ENCODE measurements at places on chromosomes 2 and 18.

GRCh38 chr2:181457121-181457740 is at the start of gene ITGA4:
TSS of gene ITGA4 (plus strand) at chr2:181457386. CDS start at chr2:181457655, 269 bp downstream.
- peak; percentile 92 for DNase-seq

DNA sequence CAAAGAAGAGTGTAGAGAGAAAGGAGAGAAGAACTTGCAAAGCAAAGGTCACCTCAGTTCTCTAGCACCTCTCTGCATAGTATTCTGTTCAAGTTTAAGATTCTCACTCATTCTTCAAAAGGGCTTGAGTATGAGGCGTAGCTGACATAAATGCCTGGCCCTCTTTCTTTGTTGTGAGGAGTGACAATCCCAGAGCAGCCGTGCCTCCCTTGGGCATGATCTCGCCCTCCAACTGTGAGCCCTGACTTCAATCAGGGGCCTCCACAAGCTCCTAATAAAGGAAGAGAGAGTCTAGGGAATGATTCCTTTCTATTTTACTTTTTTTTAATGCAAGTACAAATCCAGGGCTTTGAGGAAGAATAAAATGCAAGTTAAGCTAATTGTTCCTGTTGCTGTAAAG is 402.7 kb downstream of the LRP1B start:
- no peak for DNase-seq

DNA sequence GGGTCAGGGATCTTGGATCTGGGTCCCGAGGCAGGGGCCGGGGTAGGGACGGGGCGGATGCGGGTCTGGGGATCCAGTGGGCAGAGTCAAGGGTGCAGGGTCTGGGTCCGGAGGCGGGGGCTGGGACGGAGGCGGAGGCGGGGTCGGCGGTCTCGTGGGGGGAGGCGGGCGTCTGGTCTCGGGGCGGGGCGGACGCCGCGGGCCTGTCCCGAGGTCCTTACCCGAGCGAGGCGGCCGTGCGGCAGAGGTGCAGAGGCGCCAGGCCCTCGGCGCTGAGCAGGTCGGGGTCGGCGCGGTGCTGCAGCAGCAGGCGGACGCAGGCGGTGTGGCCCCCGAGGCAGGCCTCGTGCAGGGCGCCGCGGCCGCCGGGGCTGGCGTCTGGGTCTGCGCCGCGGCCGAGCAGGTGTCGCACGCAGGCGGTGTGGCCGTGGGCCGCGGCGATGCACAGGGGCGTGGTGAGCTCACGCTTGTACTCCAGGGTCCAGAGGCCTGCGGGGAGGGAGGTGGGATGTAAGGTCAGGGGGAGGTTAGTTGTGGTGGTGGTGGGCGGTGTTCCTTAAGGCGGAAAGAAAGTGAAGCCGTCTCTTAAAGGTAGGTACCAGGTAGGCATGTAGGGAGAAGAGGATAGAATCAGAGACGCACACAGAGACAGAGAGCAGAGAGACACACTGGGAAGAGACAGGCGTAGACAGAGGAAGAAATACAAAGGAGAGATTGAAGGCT is 26.6 kb downstream of the ASB18 start:
- no peak for DNase-seq

DNA sequence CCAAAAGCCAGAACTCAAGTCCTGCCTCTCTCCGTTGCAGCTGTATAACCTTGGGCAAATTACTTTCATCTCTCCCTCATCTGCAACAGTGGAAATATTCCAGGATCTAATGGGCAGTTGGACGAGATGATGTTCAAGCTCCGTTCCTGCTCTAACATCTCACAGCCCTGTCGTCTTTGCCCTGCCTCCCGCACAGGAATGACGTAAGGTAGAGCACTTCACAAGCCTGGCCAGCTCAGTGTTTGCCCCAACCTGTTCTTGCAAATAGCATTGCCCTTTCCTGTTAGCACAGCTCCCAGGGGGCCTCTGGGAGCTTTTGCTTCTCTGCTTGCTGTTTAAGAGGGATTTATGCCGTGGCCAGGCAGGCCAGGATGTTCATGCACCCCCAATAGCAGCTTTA is 107.9 kb downstream of the KLHL29 start:
- DNase-seq: no peak

GRCh38 chr2:75587954-75588587 is 27.3 kb upstream of the EVA1A start:
- no peak for DNase-seq

- DNase-seq: no peak
These were observed 43.0 kb downstream of the EFEMP1 start for GRCh38 chr2:55880416-55881143.

DNA sequence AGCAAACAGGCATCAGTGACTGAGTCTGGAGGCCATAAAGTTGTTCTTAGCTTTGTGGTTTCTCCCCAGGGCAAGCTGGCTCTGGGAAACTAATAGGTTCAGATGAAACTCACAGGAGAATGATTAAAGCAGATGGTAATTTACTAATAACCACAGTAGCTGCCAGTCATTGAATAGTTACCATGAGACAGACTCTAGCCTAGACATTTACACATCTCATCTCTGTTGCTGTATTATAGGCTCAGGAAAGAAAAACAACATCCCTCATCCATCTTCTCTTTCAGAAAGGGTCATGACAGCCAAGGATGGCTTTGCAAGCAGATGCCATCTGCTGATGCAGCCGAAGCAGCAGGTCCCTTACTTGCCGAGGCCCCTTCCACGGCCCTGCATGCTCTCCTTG is 314.0 kb upstream of the ID2 start:
- no peak for DNase-seq

- DNase-seq: no peak
These were observed 1.5 kb upstream of the PEX13 start for GRCh38 chr2:61015976-61016375.

DNA sequence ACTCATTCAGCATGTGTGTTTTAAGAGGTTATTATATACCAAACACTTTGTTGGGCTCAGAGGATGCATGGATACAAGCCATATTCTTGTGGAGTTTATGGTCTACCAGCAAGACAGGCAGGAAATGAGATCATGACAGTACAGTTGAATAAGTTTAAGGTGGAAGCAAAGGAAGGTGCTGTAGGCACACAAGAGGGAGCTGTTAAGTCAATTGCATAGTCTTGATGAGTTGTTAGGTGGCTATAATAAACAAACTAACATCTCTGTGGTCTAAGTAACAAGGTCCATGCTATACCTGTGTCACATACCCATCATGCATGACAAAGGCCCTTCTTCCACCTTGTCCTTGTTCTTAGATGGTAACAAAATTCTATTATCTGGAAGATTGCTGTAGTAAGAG is 538.3 kb downstream of the CNTNAP5 start:
- no peak for DNase-seq

DNA sequence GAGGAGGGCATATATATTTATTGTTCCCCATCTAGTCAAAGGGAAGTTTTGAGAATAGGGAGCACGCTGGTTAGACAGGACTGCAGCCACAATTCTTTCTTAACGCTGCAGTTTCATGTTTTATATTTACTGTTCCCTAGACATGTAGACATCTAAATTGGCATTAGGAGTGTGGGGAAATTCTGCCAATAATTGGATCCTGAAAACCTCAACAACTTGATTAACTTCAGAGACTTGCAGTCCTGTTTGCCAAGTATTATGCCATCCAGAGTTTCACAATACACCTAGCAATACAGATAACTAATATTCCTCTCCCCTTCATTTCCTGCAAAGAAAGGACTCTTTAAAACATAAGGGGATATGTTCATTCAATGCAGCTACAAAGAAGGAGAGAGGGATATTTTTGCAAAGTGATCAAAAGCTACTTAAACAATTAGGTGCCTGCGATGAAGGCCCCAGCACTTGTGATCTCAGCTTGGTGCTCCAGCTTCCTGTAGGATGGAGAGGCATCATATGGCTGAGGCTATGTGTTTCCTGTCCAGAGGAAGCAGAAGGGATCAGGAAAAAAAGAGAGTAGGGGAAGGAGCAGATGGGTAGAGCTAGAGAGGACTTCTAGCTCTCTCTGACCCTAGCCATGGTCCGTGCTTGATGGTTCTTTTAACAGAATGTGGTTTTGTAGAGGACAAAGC is 264.4 kb downstream of the MTX2 start:
- no peak for DNase-seq

GRCh38 chr2:2562867-2563266 is 231.8 kb upstream of the MYT1L start:
- no peak for DNase-seq

DNA sequence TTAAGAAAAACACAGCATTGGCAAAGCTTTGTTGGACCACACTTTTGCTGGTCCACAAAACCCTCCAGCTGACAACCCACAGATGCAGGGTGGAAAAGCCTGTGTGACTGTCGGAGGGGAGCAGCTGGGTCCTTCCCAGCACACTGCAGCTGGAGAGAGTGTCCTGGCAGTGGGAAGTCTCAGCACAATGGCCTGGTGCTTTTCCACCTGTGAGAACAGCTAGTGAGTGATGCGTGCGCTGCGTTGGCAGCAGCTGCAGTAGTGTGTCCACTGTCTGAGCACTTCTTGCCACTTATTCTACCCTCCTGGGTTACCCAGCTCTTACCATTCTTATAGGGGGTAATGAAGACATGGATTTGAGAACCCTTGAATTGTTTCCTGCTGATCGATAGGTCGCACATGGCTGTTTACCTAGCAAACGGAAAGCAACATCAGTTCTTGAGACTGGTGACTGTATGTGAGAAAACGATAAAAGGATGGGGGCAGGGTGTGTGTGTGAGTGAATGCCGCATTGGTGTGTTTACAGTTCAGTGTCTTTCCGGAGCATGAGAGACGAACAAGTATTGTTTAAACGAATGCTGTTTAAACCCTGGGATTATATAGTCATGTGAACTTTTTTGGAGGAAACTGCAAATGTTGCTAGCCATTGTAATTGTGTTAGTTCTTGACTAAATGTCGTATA is 69.7 kb downstream of the LYPD6 start:
- no peak for DNase-seq

GRCh38 chr2:26683583-26683982 is 8.9 kb upstream of the KCNK3 start:
- no peak for DNase-seq

DNA sequence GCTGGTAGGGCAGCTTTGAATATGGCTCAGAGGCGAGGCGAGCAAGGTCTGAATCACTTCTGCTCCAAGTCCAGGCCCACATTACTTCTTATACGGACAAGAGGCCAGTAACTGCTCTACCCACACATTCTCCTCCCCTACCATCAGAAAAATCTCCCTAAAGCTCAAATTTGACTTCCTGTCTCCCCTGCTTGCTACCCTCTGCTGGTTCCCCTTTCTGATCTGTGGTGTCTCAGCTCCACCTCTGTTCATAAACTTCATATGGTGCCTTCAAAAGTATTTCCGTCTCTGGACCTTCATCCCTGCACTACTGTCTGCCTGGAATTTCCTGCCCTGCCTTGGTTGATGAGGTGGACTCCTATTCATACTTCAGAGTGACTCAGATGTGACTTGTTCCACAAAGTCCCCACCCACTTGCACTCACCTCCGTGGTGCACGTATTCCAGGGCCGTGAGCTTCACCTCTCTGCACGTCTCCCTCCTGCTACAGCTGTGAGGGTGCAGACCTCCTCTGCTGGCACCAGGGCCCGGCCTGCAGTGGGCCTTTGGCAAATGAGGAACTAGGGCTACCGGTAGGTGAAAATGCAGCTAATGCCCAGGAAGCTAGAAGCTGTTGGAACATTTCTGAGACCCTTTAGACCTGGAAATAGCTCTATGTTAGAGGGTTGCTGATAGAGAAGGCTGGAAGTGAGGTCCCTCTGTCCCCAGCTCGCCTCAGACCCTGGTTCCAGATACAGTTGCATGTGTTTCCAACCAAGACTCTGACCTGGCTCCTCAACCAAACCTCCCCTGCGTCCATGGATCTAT is 24.6 kb upstream of the KCMF1 start:
- DNase-seq: peak; percentile 85

DNA sequence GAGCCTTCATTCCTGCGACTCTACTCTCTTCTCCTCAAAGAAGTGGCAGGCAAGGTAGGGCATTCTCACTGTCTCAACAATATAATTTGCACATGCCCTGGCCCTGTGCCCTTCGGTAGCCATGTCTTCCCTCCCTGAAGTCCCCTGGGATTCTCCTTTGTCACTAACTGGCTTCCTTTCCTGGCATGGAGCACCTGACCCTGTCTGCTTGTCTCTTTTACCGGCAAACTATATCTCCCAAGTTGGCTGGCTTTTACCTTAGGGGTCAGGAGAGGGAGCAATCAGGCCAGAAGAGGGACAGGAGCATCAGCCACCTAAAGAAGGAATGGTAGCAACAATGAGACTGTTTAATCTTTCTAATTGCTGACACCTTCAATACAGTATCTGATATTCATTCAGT is 51.9 kb upstream of the RMDN2 start:
- no peak for DNase-seq

- DNase-seq: no peak
These were observed 421.4 kb downstream of the SETBP1 start for GRCh38 chr18:45102126-45102525.

- no peak for DNase-seq
These were observed 267.5 kb downstream of the TGIF1 start for GRCh38 chr18:3717376-3718025.

GRCh38 chr2:150475479-150476250 is 11.8 kb downstream of the RND3 start:
- DNase-seq: no peak

DNA sequence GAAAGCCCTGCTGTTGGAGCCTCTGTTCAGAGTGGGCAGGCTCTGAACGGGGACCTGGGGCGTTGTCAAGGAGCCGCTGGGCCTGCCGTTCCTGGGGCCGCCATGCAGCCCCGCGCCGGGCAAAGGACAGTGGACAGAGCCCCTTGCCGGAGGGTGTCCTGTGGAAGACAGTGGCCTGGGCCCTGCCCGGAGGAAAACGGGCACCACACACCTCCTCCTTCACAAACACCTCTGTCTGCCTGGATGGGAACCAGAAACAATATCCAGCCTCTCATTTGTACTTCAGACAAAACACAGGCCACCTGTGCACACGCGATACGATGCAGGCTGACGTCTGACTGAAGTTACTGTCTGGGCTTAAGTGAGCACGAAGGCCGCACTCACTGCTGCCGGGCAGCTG is 233.7 kb downstream of the TWIST2 start:
- DNase-seq: no peak

GRCh38 chr18:1308686-1309085 is 404.0 kb downstream of the ADCYAP1 start:
- peak; percentile 19 for DNase-seq

GRCh38 chr2:60489289-60489688 is 64.2 kb downstream of the BCL11A start:
- DNase-seq: no peak

DNA sequence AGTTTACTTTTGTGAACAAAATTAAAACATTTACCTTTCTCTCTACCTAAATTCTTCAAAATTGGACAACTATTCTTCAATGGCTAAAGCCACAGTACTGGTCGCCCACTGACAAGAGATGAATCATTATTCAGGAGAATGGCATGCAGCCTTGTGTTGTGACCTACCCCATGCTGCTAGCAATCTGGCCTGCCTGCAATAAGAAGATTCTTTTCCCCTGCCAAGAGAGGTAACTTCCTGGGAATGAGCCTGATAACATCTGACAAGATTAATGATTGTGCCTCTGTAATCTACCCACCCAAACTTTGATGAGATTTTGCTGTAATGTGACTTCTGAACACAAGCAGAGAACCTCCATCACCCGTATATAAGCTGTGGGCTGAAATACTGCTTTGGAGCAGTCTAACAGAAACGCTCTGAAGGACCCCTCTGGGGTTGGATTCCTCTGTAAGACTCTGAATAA is 47.0 kb upstream of the ST3GAL5 start:
- DNase-seq: no peak

GRCh38 chr2:31058096-31059035 is 79.9 kb downstream of the GALNT14 start:
- no peak for DNase-seq

GRCh38 chr2:165593081-165593480 is 123.6 kb downstream of the CSRNP3 start:
- no peak for DNase-seq

GRCh38 chr2:159044804-159045286 is 76.4 kb downstream of the TANC1 start:
- DNase-seq: no peak

GRCh38 chr2:213007290-213007838 is 144.0 kb downstream of the IKZF2 start:
- no peak for DNase-seq

Data from KBM-7 (cell line).